ENCODE measurements at places on chromosomes 16 and 17. TPM values are rescaled to one million over a fixed set of nuclear protein-coding genes. Genes with fewer than 3 reads are reported as not detected.

GNG13 gene
- not detected for total RNA-seq

KRTAP9-1 gene
- total RNA-seq, result not detected

PABPN1L gene
- total RNA-seq, result 0.09 TPM

ZG16B gene
- 0.85 TPM for total RNA-seq

SMIM36 gene
- not detected for total RNA-seq

NTN1 gene
- 2.0 TPM for total RNA-seq

CCL3 gene
- total RNA-seq, result 15.9 TPM
